ENCODE measurements at places on chromosomes 2 and 18.

- no peak for DNase-seq
These were observed 66.8 kb downstream of the XDH start for GRCh38 chr2:31347750-31348149.

DNA sequence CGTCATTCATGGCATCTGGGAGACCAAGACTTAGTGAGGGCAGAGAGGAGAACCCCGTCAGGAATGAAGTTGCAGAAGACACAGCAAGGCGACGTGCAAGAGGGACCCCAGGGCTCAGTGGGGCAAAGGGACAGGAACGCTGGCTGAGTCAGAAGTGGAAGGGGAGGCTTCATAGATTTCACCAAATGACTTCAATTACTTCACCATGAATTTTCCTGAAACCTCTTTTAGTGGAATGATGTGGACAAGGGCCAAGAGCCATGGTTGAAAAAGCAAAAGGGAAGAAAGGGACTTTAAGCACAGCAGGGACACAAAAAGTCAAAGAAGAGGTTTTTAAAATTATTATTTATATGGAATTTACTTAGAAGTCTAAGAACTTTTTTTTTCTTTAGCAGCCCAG, 141.6 kb upstream of the PID1 start:
- no peak for DNase-seq

DNA sequence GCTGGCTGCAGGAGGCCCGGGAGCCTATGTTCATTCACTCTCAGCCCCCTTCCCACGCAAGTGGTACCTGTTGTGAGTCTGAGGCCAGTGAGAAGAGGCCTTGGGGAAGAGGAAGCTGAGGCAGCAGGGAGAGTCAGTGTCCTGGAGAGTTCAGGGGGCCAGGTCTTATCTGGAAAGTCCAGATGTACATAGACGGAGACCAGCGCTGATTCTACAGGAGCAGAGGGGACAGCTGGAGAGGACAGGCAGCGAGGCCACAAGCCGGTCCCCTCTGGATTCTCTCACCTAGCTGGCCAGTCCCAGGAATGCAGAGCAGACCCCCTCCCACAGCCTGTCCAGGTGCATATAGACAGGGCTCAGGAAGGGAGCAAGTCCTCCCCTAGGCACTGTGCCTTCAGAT, 29.1 kb upstream of the SELENOI start:
- no peak for DNase-seq

- DNase-seq = no peak
These were observed 90.4 kb upstream of the NOSTRIN start for GRCh38 chr2:168712053-168712452.

- no peak for DNase-seq
These were observed at the start of gene RAD51AP2 for GRCh38 chr2:17518212-17519154. Gene RAD51AP2 (minus strand): TSS chr2:17518440. CDS start chr2:17518415, 25 bp downstream.

DNA sequence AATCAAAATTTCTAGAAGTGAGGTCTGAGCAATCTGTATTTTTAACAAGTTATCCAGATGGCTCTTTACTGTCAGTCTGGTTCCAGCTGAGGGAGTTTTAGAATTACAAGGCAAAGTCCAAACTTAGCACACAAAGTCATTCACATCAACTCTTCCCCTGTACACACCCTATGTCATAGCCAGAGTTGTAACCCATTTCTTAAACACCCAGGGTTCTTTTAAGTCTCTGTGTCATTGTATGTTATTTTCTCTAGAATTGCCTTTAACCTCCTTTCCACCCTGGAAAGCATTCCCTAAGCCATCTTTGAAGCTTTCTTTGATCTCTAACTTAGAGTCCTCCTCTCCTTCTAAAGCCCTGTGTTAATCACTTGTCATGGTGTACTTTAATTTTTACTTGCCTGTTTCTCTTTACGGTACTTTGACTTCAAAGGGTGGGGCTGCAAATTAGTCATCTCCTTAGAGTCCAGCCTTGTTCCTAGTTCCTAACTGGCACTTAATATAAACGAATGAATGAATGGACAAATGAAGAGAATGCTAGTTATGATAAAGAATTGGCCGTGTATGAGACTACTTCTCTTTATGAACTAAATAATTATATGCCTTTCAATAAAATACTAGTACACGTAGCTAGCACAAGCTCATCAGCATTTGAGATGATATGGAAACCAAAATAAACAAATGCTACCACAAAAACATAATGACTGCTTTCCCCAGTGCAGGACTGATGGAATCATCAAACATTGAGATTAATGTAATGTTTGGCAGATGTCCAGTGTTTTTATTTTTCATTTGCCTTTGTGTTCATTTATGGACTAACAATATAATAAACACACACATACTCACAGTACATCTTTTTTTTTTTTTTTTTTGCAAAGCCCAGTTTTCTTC, 11.9 kb upstream of the ACTR3 start:
- DNase-seq = no peak

- no peak for DNase-seq
These were observed 112.5 kb downstream of the NCK2 start for GRCh38 chr2:105857076-105857740.

- peak; percentile 48 for DNase-seq
These were observed 16.4 kb upstream of the THADA start for GRCh38 chr2:43611987-43612894.

- peak; percentile 4 for DNase-seq
These were observed 664 bp downstream of the CAMKMT start for GRCh38 chr2:44362207-44363015.

- no peak for DNase-seq
These were observed 1106.4 kb upstream of the ZEB2 start for GRCh38 chr2:145626301-145626700.

DNA sequence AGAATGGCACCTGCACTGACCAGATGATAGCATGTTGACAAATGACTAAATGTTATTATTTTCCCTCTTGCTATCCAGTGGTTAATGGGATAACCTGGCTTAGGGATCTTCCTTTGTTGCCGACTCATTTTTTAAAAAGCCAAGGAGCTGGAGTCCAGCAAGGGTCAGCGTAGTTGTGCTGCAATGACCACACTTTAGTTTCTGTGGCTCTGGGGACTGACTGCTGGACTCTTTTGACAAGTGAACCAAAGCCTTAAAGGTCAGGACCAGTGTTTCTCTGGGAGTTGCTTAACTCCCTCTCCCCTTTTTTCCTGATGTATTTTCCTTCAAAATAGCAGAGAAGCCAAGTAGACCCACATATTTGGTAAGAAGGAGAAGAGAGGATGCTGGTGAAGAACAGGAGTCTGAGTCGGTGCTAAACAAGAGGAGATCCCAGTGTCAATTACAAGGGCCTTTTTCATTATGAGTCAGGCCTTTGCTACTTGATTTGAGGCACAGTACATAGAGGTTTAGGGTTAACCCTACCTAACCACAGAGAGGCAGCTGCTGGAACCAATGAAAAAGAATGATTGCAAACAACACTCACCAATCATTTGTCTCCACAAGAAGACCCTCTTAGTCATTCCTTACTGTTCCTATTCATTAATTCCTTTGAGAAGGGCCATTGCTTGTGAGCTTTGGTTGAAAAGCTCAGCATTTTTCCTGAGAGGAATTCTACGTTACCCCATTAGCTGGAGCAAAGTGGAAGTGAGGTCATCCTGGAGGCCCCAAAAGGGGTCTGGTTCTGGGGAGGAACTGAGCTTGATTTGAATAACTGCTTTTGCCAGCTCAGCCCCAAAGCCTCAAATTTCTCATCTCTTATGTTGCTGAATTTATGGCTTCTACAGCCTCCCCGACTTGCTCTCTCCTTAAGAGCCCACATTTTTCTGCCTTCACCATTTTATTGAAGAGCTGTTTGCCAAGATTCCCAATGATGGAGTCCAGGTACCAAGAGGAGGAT, 137.6 kb upstream of the HNMT start:
- no peak for DNase-seq

GRCh38 chr2:98039085-98039756, 43.5 kb upstream of the TMEM131 start:
- DNase-seq = no peak

DNA sequence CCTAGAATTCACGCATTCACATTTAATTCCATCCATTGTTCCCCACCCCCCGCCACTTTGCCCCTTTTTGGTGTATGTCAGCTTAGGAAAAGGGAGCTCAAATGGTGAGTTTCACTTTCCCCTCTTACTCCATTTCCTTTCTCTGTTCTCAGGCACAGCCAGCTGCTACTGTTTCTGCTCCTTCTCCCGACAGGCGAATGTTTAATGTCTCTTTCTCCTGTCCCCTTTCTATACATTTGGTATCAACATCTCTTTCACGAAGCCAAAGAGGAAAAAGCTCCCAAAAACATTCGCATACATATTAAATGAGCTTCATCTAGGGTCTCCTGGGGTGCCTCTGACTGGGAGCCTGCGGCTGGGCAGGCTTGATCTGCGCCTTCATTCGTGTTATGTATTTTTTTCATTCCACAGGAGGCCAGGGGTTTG, 124.2 kb upstream of the SATB2 start:
- no peak for DNase-seq

DNA sequence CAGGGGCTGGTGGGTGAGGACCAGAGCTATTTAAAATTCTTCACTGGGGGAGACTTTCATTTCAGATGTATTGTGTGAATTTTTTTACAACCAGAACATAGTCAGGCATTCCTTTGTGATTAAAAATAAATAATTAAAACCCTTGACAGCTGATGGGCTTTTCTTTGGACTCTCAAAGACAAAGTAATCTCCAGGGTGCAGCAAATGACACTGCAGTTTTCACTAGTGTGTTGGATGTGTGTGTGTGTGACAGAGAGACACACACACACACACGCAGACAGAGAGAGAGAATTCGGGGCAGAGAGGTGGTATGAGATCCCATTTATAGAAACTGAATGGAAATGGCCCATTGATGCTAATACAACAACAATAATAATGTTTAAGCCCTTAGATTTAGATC, 10.3 kb upstream of the GALNT14 start:
- DNase-seq = no peak

DNA sequence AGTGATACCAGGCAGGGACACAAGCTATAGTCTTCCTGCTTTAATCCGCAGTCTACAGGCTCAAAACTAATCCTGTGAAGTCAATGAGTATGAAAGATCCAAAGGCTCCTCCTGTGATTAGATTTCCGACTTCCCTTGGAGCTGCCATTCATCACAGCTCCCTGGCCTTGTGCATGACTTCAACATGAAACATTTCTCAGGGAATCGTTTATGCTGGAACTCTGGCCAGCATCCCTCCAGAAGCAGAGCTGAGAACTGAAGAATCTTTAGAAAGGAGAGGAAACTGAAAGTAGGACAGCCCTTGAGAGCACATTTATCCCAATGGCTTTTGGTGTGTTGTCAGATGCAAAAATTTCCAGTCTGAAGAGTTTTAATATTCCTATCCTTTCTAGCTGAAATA, 84.3 kb upstream of the SESTD1 start:
- DNase-seq = no peak

DNA sequence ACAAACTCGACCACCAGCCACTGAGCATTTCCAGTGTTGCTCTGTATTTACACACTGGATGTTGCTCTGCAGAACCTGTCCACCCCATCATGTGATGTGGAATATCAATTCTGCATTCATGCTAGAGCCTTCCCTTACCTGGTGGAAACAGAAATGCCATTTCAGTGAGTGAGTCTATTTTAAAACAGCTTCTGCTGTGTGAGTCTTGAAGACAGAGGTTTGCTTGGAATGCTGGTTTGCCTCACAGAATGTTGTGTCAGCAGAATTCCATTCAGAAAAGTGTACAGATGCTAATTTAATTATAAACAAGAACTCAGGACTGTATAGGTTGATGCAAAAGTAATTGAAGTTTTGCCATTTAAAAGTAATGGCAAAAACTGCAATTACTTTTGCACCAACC, 118.3 kb downstream of the MAP3K20 start:
- DNase-seq = no peak

- no peak for DNase-seq
These were observed 137.1 kb downstream of the LCLAT1 start for GRCh38 chr2:30584116-30584515.

DNA sequence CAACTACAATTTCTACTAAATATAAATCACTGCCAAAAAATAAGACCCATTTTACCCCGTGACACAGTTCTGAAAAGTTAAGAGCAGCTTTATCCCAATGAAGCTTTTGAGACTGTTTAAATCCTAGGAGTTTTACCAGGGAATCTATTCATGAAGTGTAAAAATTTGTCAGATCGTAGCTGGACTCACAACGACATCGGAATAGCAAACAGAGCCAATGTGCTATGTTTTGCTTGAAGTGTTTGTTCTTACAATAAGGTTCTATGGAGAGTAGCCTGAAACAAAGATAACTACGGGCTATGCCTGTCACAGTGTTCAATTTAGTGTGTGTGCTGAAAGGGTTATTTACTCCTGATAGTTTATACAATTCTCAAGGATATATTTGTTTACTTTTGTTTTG, 78.5 kb upstream of the L3MBTL4 start:
- no peak for DNase-seq

DNA sequence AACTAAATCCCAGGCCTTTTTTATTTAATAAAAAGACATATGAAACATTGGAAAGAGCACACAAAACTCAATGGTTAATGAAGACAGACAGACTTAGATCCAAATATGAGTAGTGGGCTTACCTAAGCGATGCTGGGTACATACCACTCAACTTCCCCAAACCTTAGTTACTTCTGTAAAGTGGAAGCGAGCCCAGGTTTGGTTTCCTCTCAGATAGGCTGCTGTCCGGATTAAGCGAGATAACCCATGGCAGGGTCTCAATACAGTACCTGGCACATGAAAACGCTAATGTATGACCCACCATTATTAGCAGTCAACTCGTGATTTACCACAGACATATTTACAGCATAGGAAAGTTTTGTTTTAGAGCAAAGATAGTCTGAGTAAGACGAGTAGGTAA, 21.6 kb downstream of the MBOAT2 start:
- DNase-seq = no peak

GRCh38 chr2:67057123-67057522, 340.0 kb upstream of the ETAA1 start:
- no peak for DNase-seq

DNA sequence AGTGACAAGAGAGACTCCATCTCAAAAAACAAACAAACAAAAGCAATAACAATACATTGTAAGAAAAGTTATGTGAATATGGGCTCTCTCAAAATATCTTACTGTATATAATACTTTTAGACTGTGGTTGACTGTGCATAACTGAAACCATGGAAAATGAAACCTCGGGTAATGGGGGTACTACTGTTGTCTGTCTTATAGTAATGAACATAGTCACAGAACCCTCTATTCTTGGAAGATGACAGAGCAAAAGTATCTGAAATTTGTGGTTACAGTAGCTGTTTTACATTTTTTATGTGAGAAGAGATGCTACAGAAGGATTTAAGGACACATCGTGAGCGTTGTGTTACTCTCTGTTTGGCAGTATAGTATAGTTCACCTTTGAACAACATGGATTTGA, 60.5 kb downstream of the MAP4K4 start:
- DNase-seq = no peak

GRCh38 chr18:11974741-11975325, 6.5 kb upstream of the IMPA2 start:
- no peak for DNase-seq

- no peak for DNase-seq
These were observed 194.1 kb upstream of the CCDC68 start for GRCh38 chr18:55153346-55153745.

DNA sequence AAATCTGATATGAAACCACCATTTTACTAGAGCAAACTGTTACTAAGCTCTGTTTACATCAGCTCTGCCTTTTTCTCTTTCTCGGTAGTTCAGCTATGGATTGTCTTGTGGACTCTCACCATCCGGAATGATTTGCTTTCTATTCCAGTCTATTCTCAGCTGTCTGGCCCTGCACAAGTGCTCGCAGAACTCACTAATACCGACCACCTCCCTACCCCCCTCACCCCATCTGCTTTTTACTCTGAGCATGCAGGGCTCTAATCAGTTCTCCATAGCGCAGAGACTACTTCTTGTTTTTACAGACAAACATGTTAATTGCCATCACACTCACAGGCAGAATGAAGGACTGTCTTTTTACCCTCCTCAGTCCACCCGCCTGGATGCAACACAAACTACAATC, 180.7 kb upstream of the POU3F3 start:
- no peak for DNase-seq

All from stimulated activated CD8-positive, alpha-beta memory T cell treated with anti-CD3 and anti-CD28 coated beads, Interleukin-2, amount 100 ng/mL, for 1 hour (primary cell).